Muscle of leg (tissue), 16 donors: ENCODE measurements at places on chromosomes 11 and 22.

DNA sequence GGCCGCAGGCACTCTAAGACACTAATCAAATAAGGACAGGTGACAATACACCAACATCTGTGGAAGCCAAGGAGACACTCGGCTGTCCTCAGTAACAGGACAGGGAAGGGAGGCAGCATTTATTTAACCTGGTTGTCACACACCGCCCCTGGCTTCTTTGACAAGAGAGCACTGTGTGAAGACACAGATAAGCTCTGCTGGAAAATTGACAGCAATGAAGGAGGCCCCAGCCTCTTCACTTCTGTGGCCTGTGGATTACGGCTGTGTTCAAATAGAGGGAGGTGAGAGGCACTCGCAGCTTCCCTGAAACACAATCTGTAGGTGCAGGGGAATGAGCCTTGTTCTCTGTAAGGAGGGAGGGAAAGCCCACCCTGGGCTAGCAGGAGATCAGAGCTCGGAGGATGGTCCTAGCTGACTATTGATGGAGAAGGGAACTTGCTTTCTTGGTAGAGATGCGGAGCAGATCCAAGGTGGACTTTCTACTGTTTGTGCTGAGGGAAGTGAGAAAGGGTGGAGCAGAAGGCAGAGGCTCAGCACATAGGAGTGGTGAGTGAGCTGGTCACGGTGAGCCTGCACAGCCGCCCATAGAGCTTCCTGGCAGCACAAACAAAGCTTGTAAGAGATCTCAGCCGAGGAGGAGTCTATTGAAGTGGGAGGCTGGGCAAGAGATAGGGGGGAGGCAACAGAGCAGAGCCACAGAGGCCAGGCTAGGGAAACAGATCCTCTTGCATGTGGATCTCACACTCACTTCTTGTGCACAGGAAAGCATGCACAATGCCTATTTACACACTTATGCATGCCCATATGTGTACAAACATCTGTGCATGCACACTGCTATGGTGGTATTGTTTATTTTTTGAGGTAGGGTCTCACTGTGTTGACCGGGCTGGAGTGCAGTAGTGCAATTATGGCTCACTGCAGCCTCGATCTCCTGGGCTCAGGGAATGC is 114.6 kb upstream of the THY1 start:
- no peak for DNase-seq

DNA sequence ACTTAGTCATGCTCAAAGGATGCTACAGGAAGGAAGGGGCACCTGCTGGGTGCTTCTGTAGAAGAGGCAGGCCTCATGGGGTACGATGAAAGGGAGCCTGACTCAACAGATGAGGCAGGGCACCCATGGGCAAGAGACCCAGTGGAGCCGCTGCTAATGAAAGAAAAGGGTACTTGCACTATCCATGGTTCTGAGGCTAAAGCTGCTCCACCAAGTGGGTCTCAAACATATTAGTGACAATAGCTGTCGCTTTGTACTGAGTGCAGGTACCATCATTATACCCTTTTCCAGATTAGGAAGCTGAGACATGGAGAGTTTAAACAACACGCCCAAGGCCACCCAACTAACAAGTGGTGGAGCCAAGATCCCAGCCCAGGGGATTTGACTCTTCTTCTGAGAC is 127.5 kb upstream of the SERPIND1 start:
- DNase-seq = no peak

DNA sequence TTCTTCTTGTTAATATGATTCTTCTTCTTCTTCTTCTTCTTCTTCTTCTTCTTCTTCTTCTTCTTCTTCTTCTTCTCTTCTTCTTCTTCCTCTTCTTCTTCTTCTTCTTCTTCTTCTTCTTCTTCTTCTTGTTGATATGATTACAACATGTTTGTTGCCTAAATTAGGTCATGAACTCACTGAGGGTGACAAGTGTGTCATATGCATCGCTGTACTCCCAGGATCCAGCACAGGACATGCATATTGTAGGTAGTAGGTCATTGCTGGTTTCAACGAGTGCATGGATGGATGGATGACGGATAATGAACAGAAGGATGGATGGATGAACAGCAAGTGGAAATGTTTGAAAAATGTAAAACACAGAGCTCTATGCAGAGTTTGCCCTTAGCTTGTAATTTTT is 14.9 kb upstream of the PVALB start:
- DNase-seq = no peak

DNA sequence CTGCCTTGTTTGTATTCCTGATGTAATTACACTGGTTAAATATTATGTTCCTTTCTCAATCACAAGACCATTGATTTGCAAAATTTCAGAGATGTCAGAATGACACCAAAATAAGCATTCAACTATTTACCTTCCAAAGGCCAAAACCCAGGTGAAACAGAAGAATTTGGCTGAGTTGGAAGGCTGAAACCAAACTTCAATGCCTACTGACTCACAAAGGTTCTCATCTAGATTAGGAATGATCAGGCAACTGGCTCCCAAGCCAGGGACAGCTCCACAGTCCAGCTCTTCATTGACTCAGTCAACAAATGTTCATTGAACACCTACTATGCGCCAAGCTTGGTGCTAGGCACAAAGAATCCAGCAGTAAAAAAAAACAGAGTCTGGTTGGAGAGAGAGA is 13.4 kb upstream of the SLC35C1 start:
- no peak for DNase-seq

GRCh38 chr22:25282671-25283561 is 63.5 kb downstream of the CRYBB2 start:
- DNase-seq = no peak

DNA sequence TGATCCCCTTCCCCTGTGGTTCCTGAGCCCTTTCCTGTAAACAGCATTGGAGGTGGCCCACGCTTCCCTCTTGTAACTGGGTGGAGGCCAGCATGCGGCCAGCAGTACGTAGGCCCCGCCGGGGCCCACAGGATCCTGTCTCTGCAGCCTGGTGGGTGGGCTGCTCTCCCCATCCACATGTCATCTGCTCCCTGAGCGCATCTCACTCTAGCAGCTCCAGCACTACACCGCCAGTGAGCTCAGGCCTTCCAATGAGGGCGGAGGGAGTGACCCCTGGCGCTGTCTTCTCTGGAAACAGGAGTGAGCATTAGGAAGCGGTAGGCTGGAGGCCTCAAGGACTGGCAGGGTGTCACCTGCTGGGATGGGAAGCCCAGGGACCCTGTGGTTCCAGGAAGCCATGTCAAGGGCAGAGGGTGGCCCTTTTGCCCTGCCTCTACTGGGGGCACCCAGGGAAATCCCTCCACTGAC is 363.9 kb downstream of the TBC1D22A start:
- no peak for DNase-seq

- DNase-seq = no peak
Observed at GRCh38 chr22:43887391-43887790, 4.4 kb downstream of the PNPLA5 start.

GRCh38 chr22:39873965-39874364 is 19.6 kb downstream of the ENTHD1 start:
- no peak for DNase-seq

DNA sequence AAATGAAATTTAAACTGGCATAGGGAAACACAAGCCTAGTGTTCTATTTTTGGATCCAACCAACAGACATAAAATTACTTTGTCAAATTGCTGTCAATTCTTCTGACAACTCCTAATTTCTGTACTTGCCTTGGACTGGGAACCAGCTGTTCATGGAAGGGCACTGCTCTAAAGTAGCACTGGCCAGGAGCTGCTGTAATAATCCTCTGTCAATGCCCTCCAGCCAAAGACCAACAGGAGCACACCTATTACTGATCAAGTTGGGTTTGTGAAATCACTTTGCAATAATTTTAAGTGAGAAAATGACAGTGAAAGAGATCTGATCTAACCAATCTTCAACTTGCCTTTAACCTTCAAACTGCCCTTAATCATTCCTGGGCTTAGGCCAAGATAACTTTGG is 18.9 kb upstream of the TMEM123 start:
- no peak for DNase-seq

GRCh38 chr11:47020793-47021526 is 84.4 kb downstream of the CSTPP1 start:
- no peak for DNase-seq

DNA sequence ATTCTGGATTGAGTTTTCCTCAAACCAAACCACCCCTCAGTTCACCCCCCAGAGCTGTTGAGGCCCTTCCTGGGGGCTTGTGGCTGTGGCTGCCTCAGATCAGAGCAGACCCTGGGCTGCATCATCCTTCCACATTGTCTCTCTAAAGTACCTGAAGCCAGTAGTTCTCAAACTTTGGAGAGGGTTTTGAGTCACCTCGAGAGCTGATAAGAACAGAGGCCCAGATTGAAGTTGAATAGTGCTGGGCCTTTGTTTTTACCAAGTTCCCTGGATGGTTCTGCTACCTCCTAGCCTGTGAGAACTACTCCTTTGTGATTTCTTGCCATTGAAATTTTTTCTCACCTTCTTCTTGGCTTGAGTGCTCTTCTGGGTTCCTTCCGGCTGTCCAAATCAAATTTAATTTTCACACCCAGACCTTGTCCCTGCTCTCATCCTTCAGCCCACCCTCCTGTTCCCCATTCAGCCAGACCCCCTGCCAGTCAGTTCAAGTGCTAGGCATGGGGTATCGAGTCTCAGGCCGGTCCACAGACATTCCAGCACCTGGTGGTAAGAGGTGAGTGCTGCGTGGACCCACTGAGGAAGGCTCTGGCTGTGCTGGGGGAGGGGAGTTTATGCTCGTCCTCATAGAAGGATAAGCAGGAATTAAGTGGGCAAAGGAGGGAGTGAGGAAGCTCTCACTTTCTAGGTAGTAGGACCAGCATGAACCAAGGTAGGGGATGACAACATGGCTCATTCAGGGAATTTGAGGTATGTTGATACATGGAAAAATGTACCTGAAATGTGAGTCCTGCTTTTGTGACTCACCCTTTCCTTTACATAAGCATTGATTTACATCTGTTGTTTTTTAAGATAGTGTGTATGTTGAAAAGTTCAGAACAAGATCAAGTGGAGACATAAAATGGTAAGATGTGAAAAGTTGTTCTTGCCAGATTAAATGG is 116.5 kb downstream of the PTPRJ start:
- no peak for DNase-seq

DNA sequence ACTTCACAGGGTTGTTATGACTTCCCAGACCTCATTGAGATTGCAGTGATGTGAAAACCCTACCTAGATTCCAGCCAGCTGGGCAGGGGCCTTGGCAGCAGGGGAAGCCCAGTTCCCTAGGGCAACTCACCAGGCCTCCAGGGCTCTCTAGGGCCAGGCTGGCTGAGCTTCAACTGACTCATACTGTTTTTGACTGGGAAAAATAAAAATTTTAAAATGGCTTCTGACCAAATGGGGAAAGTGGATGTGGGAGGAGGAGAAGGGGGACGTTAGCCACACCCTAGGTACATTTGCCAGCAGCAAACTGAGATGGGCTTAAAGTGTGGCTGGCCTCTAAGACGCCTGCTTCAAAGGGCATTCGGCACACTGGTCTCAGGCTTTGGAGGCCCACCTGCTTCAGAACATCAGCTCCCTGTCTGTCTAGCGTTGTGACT is 39.0 kb downstream of the BMAL1 start:
- DNase-seq = no peak
